ENCODE measurements at places on chromosomes 13 and 19.

GRCh38 chr13:61770681-61771080 is 355.0 kb upstream of the PCDH20 start:
- DNase-seq: no peak

DNA sequence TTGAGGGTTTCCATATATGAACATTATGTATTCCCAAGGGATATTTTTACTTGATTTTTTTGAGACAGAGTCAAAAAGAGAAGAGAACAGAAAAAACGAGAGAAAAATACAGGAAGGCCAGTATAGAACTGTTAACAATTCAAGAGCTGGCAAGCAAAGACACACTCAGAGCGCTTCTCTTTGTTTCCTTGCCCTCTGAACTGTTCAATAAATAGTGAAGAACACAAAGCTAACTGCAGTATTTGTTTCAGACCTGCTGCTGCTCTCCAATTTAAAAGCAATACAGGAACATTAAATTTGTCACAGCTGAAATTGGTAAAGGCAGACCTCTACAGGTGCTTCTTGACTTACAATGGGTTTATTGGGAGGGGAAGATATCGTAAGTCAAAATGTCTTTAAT is 14.0 kb upstream of the NEK3 start:
- DNase-seq: no peak

- DNase-seq: no peak
Observed at GRCh38 chr13:89279374-89279773, 1608.2 kb downstream of the SLITRK5 start.

GRCh38 chr19:19043881-19044280 is 10.5 kb downstream of the ARMC6 start:
- no peak for DNase-seq

DNA sequence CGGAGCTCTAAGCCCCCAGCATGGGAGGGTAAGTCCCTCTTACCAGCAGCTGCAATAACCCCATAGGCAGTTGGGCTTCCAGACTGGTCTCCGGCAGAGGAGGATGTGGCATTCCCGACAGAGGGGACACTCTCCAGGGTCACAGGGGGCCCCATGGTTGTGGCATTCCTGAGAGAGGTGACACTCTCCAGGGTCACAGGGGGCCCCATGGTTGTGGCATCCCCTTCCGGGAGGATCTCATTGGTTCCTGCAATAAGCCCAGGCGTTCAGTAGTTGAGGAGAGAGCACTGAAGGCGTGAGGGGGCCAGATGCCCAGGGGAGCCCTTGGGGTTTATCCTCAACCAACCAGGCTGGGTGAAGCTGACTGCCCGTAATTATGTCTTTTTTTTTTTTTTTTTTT is 5.4 kb downstream of the CD320 start:
- no peak for DNase-seq

- DNase-seq: no peak
Observed at GRCh38 chr13:51624695-51625345, 40.6 kb downstream of the WDFY2 start.

DNA sequence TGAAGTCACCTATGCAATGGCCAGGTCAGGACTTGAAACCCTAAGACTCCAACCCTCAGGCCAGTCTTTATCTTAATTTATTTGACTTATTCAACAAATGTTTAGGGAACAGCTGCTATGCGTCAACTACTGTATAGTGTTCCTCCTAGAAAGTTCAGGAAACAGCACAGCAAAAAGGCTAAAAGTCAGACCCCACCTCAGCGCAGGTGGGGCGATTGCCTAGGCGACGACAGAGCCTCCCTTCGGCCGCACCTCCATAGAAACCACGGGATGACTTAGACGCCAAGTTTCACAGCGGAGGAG is 502 bp downstream of the VRK3 start:
- DNase-seq: no peak

- no peak for DNase-seq
Observed at GRCh38 chr13:43469791-43470190, 317.0 kb downstream of the ENOX1 start.

- no peak for DNase-seq
Observed at GRCh38 chr19:17149393-17150135, 65.6 kb upstream of the USE1 start.

DNA sequence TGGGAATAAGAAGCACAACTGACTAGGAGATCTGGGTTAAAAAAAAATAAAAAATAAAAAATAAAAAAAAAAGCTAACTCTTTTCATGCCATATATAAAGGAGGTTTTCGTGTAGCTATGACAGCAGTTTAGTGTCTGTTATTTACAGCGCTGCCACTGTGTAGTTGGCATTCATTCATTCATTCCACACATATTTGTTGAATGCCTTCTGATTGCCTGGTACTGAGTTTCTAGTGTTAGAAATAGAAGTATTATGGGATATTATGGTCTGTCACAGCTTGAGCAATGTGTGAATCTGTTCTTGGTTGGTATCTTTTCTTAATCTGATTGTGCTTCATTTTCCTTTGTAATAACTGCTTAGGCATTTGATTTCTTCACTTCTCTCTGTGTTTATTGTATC is 237.4 kb downstream of the NBEA start:
- DNase-seq: no peak

- DNase-seq: no peak
Observed at GRCh38 chr19:8640402-8641004, 10.1 kb downstream of the NFILZ start.

DNA sequence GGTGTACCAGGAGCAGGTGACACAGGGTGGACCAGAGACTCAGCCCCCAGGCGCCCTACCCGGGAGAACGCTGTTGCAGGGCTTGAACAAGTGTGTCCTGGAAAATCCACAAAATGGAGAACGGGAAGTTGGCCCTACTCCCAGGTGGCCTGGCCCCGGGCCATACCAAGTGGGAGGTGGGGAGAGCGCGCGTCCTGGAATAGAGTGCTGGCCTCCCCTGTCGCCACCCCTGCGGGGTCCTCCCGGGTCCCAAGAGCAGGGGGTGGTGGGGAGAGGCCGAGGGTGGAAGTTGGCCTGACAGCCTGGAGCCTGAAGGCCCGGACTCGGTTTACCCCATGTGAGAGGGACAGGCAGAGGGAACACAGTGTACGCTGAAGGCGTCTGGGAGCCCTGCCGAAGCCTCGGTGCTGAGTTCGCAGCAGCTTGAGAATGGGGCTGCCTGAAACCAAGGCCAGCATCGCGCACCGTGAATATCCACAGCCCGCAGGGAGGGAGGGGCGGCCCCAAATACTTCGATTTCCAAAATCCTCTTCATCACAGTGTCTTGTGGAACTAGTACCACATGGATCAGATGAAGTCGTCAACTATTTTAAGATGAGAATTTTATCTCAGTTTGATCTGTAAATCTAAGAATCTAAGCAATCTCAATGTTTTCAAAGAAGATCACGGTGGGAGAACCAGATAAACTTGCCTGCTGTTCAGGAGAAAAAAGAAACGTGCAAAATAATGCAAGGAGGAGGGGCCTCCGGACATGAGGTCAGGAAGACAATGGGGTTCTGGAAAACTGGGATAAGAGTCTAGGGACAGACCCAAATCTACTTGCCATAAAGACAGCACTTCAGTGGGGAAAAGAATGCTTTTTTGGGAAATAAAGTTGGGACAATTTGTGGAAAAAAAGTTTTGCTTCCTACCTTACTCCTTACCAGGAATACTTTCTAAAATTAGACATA is 10.4 kb upstream of the KLF16 start:
- no peak for DNase-seq

- DNase-seq: no peak
Observed at GRCh38 chr19:35430409-35431144, 17.5 kb upstream of the FFAR2 start.

DNA sequence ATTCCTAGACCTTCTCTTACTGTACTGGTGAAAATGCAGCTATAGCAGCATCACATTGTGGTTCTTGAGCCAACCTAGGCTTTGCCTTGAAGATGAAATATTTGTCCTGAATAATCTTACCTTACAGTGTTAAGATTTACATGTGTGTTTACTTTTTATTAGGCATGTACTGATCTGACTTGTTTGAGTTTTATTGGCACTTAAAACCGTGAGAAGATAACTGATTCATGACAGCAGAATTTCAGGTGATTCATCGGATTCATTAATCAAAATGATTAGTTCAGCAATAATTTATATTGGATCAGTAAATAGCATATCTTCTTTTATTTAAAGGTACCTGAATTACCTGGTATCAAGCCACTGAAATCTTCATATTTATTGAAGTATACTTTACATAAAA is 296.3 kb downstream of the KLF5 start:
- no peak for DNase-seq

DNA sequence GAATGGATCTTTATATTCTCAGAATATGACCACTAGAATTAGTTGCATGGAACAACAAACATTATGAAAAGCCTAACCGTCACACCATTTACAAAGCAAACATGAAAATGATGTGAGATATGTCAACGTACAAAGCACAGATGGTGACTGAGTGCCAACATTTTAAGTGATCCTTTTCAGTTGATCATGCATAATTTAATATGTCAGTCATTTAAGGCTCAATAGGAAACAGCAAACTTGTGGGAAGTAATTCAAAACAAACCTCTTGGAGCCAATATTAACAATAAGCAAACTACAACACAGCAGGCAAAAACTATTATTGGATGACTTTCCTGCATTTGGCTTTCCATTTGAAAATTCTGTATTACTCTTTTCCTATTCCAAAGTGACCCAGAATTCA is 277.6 kb downstream of the SLITRK6 start:
- DNase-seq: no peak

DNA sequence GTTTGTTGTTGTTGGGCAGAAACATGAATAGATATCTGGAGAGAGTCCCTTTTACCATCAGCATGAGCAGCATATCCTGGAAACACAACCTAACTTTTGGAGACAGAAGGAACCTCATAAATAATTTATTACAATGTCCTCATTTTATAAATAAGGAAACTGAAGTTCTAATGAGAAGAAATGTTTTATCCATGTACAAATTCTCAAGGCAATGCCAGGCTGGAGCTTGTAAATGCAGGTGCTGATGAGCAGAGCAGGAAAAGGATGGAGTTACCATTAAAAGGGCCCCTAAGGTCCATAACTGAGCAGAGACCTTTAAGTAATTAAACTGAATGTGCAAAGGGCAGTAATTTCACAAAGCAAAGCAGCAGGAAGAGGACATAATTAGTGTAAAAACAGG is 17.3 kb downstream of the LCP1 start:
- no peak for DNase-seq

- no peak for DNase-seq
Observed at GRCh38 chr13:104491916-104492315, 1425.7 kb upstream of the SLC10A2 start.

DNA sequence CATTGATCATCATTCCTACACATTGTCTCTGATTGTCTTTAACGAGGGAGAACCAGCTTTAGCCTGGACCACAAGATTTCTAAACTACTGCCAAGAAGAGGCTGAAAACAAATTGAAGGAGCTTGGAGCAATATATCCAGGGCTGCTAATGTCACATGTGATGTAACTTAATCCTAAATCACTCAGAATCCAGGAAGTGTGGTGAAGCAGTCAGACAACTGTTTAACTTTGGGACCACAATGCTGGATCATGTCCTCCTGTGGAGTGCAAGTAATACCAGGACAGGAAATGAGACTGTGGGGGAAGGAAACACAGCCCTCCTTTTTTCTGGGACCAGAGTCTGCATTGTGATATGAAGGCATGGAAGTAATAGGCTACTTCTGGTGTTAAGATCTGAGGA is 430.2 kb downstream of the KCTD12 start:
- no peak for DNase-seq

DNA sequence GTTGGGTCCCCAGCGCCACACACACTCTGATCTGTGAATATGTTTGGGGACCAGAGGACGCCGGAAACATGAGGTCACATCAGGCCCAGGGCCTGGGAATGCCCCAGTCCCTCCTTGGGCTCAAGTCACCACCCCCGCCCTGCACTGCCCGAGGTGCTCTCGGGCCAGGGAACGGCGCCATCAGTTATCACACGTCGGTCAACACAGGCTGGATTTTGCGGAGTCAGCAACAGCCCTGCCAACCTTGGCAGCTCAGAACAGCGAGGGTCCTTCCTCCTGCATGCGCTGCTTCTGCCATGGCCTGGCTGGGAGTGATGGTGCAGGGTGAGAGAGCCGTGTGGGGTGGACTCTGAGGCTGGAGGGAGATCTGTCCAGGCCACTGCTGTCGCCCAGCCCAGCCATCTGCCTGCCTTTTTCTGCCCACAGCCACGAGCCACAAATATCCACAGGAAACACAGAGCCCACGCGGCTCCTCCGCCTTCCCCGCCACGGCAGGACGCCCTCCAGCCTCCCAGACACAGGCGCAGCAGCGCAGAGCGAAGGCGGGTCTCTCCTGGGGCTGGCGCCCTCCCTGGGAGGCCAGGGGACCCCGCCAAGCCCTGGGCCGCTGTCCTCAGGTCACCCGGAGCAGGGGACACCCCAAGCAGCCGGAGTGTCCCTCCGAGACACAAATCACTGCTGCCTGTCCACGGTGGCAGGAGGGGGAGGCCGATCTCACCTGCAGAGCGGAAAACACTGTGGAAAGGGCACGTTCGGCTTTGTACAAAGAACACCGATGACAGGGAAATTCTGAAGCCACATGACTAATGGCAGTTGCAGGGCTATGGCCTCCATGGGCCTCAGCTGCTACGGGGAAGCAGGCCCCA is 31.6 kb upstream of the CACTIN start:
- no peak for DNase-seq

- no peak for DNase-seq
Observed at GRCh38 chr13:97379386-97379785, 54.6 kb upstream of the RAP2A start.

- DNase-seq: no peak
Observed at GRCh38 chr19:44741841-44742329, 6.6 kb upstream of the BCL3 start.

DNA sequence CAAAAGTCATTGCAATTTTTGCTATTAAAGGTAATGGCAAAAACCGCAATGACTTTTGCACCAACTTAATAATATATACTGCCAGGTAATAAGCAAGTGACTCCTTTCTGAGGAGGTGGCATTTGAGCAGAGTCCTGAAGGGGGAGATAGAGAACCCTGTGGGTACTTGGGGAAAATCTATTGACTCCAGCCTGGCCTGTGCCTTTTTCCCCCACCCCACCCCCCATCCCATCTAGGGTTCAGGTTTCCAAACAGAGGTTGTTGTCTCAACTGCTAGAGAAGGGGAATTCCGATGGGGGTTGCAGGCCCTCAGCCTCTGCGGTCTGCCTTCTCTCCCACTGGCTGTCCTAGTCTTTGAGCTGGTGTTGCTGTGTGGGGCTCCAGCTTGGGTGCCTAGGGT is 11.5 kb downstream of the S1PR2 start:
- no peak for DNase-seq

- no peak for DNase-seq
Observed at GRCh38 chr19:55208880-55209692, at the start of gene PTPRH. Gene PTPRH (minus strand): TSS chr19:55209501. CDS start chr19:55209433, 68 bp downstream.

- no peak for DNase-seq
Observed at GRCh38 chr19:39969266-39969665, 1.7 kb upstream of the PSMC4 start.

GRCh38 chr13:105232006-105232405 is 1303.5 kb downstream of the EFNB2 start:
- no peak for DNase-seq
